ENCODE measurements at places on chromosomes 11 and 22. TPM values are rescaled to one million over a fixed set of nuclear protein-coding genes. Genes with fewer than 3 reads are reported as not detected.

DNA sequence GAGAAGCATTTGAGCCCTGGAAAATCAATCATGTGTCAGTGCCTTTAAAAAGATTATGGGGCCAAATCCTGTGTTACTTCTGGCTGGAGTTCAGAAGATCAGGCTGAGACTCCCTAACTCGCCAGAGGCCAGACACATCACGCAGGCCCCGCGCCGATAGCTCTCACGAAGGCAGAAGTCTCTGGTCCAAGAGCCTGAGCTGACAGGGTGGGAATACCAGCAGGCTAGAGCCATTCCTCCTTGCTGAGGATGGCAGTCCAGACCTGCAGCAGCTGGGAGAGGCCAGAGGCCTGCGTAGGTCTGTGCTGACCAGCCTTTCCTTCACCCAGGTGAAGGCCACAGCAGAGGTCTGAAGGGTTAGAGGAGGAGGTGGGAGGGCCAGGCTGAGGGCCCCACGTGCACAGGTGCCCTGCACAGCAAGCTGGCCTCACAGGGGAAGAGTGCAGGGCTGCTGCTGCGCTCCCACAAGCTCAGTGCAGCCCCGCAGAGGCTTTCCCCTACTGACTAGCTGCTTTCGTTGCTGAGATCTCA, 52.9 kb downstream of the ST14 start:
- no peak for DNase-seq

DNA sequence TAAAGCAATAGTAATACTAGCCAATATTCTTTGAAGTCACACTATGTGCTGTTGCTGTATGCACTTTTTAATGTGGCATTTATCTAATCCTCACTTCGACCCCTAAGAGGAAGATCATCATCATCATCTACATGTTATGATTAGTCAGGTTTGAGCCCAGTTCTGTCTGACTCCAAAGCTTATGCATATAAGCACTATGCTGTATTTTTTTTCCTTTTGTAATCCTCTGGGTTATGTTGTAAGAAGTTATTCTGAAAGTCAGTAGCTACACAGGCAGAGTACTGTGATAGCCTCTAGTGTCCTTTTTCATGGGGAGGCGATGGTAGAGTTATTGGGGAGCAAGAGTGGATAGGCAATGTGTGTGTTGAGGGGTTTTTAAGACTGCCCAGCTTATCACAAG, 11.1 kb downstream of the MMP20 start:
- DNase-seq, result no peak

- no peak for DNase-seq
Measured at GRCh38 chr11:58829786-58830185, 14.7 kb downstream of the GLYATL2 start.

DNA sequence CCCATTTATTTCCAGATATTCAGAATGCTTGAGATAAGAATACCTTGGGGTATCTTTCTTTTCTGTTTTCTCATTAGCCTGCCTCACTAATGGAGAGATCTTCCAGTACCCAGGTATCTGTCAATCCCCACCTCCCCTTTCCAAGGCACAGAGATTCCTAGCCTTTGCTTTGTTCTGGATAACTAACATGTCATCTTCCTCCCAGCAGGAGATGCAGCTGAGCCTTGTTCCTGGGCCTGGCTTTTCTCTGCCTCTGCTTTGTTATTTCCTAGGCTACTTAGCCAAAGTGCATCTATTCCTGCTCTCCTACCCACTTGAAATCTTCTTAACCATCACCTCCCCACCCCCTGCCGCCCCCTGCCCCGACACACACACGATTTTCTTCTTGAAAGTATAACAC, 297.1 kb downstream of the NELL1 start:
- no peak for DNase-seq

DNA sequence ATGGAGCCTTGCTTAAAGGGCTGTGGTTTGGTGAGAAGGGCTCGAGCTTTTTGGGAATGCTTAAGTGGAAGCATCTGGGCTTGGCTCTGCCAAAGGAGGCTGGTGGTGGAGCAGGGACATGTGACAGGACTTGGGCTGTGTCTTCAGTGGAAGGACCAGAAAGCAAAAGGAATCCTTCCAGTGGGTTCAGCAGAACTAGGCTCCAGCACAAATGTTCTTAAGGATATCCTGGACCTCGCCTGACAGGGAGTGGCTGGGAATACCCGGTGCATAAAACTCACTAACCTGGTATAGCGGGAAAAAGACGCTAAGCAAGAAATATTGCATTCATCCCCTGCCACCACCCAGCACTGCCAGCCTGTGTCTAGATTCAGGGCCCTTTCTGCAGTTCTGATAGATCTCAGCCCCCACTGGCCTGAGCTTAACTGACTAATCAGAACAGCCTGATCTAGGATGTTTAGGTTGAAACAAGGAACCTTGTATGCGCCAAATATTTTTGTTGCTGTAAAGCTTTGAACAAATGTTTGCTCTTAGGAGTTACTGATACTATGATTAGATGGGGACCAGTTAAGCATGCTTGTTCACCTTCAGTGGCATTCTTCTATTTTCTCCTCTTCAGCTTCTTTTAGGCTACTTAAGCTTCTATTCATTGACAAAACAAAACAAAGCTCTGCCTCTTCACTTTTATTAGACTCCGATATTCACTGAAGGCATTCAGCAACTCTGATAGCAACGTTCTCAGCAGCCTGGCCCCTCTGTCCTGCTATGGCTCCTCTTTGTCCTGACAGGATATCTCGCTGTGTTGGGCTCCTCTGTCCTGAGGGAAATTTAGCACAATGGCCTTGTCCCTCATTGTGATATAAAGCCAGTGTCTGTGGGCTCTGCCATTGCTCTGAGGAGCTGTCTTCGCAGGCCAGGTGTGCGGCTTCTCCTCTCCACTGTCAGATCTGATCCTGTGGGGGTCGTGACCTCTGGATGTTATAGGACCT, 25.0 kb downstream of the PPFIBP2 start:
- DNase-seq, result no peak

DNA sequence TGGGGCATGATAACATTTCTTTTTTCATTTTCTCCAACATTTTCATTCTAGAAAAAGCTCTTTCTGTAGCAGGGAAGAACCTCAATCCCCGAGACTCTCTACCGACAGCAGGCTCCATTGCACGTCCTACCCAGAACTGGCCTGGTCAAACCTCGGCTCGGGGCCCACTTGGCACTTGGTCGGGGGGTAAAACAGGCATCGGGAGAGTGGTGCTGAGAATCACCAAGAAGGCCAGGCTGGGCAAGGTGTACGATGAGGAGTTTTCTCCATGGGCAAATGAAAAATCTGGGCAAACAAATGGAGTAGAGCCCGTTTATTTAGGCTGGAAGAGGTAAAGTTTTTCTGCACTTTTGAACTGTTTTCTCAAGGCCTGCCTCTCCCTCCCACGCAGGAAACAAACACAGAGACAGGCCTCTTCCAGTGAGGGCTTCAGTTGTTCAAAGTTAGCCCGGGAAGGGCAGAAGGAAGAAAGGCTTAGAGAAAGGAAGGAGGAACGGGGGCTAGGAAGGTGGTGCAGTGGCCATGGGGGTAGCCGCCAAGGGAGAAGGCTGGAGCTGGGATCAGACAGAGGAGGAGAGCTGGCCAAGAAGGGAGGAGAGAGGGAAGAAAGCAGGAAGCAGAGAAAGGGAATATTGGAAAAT, 87.6 kb downstream of the ETS1 start:
- no peak for DNase-seq

DNA sequence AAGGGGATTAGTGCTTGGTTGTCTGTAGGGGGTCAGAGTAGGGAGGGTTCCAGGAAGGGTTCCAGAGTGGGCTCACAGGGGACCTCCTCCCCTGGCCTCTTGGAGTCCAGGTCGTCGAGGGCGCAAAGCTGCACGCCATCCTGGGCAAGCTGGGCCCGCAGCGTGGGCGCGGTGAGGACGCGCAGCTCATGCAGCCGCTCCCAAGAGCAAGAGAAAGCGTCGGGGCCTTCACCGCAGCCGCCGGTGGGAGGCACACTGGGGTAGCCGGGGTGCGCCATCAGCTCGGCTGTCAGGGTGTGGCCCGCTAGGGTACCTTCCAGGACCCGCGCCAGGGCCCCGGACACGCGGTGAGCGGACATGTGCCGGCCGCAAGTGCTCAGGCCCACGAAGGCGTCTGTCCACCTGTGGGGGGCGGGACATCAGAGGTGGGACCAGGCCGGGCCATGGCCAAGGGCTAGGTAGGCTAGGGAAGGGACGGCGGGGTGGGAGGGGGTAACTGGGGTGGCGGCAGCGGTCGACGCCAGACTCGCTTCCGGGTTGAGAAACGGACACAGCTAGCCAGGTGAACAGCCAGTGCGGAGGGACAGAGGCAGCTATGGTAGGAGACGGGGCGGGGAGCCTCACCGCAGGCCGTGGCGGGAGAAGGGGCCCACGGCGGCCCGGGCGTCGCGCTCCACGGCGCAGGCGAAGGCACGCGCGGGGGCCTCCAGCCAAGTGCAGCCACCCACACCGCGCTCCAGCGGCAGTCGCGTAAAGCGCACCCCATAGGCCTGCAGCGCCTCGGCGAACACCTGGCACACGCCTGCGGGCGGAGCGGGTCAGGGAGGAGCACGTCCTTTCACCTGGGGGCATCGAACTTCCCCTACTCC, 1.2 kb downstream of the YDJC start:
- no peak for DNase-seq

- no peak for DNase-seq
Measured at GRCh38 chr11:61826930-61827570, 1.1 kb upstream of the FADS2 start.

DNA sequence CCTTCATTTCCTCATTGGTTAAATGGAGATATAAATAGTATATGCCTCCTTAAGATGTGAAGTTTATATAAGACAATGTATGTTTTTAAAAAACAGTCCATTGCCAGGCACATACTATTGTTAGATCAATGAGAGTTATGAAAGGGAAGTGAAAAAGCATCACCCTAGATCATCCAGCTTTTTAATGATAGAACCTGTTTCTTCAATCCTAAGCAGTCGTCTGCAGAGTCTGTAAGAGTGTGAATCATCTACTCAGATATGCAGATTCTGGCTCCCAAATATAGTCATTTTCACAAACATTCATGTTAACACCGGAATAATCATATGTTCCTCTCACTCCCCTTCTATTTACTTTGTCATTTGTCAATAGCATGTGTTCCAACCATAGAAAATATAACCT, 65.3 kb upstream of the SLN start:
- DNase-seq, result no peak

- peak; percentile 67 for DNase-seq
Measured at GRCh38 chr22:38316364-38317121, 690 bp downstream of the CSNK1E start.

The ENTHD1 gene
- total RNA-seq, result not detected

The PRR33 gene
- not detected for total RNA-seq

The HMOX1 gene
- 114 TPM for total RNA-seq

The OR51B2 gene
- not detected for total RNA-seq

The IGLL1 gene
- total RNA-seq, result not detected

The OR4C13 gene
- not detected for total RNA-seq

The UPK3A gene
- not detected for total RNA-seq

Data from dermis blood vessel endothelial cell (primary cell).